T-helper 1 cell (primary cell): ENCODE measurements at places on chromosomes 16 and 17.

DNA sequence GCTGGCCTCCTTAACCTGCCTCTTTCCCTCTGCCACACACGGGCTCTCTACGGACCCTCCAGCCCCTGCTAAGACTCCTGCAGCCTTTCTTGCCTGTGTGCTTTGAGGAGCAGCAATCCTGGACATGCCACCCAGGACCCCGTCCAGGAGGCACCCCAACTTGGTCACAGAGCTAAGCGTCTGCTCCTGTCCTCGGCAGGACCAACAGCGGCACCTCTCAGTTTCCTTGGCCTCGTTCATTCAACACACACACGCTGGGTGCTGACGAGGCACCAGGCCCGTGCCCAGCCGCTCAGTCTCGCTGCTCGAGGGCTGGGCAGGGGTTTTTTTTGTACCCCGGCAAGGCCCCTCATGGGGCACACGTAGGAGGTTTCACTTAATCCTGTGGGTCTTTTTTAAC is 15.2 kb downstream of the RPH3AL start:
- no peak for DNase-seq

- no peak for DNase-seq
Observed at GRCh38 chr16:13300066-13300840, 398.9 kb downstream of the SHISA9 start.

DNA sequence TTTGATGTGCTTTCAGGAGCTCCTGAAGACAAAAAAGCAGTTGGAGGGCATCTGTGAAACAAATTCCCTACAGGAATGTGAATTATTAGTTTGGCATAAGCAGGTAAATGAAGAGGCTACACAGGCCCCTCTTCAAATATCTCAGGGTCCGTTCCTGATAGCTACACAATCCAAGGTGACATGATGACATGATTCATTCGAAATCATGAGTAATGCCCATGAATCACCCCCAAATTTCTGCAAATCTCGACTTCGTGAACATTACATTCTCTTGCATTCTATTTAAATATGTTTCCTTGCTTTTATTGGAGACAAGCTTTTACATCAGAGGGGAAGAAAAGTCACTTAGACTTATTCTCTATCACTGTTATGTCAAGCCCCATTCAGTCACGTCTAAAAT is 22.3 kb downstream of the GAN start:
- no peak for DNase-seq

- no peak for DNase-seq
Observed at GRCh38 chr17:57174591-57174990, 81.7 kb upstream of the MSI2 start.

DNA sequence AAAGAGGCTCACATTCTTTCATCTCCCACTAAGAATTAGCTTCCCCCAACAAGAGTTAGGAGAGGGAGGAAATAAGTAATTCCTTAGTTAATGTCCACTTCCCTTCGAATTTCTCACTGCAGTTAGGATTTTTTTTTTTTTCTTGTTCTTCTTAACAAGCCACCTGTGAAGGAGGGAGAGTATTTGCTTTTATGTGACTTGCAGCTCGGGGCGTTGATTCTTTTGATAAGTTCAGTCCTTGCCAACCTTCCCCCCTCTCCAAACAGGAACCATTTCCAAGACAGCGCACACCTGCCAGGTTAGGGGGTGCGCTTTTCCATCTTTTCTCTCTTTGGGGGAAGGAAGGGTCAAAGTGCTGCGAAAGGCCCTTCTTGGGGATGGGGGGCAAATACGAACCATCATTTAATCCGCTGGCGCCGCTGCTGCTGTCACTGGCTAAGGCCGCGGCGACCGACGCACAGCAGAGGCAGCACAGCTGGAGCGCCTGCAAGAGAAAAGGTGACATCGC is 758 bp downstream of the ADAMTS18 start:
- no peak for DNase-seq

GRCh38 chr16:67528870-67529581 is 397 bp downstream of the RIPOR1 start:
- DNase-seq: no peak

DNA sequence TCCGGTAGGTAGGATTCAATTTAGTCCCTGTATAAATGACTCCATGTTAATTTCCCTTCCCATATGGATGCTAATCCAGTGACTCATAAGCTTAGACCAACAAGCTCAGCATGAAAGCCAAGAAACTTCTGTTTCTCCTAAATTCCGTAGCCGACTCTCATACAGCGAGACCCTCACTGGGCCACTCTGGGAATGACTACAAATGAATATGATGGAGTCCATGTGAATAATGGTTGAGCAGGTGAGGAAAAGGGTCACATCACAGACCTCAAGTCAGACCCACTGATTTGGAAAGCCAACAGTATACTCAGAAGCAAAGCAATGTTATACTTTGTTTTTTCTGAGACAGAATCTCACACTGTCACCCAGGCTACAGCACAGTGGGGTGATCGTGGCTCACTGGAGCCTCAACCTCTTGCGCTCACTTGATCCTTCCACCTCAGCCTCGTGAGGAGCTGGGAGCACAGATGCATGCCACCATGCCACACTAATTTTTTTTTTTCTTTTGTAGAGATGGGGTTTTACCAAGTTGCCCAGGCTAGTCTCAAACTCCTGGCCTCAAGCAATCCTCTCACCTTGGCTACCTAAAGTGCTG is 14.6 kb downstream of the RSL1D1 start:
- no peak for DNase-seq

DNA sequence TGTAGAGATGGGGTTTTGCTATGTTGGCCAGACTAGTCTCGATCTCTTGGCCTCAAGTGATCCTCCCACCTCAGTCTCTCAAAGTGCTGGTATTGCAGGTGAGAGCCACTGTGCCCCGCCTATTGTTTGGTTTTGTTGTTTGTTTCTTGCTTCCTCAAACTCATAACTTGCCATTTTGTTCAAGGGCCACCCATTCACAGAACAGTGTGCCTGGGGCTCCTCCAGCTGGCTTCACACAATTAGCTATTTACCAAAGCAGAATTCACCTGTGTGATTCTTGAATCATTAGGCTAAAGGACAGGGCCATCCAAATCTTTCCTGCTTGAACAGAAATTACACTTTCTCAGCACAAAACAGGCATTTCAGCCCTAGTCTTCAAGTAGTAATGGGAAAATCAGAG is 7.2 kb downstream of the ABHD15 start:
- DNase-seq: no peak

DNA sequence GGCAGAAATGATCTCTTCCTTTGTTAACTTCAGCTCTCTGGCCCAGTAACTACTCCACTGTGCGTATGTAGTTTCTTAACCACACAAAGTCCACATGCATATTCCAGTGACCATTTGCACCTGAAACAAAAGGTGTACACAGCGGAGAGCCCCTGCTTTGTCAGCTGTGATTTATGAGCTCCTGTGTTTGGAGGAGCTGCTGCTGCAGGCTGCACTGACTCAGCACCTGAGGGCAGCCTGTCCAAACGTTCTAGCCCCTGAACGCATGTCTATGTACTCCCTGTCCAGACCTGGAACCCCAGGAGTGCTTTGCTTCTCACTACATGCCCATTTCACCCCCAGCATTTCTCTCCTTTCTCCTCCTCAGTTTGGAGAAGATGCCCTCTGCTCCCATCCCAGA is 216.1 kb downstream of the ABCC12 start:
- no peak for DNase-seq

- DNase-seq: no peak
Observed at GRCh38 chr16:1746693-1747195, 24.6 kb downstream of the NME3 start.

- no peak for DNase-seq
Observed at GRCh38 chr16:8869212-8869987, 594 bp upstream of the CARHSP1 start.

DNA sequence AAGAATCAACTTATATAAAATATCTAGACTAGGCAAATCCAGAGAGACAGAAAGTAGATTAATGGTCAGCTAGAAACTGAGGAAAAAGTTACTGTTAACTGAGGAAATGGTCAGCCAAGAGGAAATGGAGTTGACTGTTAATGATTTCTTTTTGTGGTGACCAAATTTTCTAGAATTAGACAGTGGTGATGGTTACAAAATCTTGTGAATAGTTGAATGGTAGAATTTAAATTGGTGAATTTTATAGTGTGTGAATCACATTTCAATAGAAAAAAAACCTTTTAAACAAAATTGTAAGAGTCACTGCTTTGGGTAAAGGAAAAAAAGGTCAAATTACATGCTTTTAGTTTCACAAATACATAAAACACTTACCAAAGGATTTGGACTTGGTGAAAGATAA is 30.0 kb downstream of the APPBP2 start:
- DNase-seq: no peak

DNA sequence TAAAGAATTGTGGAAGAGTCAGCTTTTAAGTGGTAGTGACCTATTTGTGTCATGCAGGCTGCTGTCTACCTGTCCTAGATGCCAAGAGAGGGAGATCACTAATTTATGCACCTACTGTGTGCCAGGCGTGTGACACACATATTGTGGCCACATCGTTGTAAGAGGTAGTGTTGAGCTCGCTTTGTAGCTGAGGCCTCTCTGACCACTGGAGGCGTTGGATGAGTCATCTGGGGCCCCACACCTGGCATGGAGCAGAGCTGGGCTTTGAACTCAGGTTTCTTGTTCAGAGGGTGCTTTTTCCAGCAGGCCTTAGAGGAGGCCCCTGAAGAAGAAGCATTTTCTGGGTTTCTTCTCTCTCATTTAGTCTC is 52.3 kb upstream of the LGALS9 start:
- peak; percentile 84 for DNase-seq

DNA sequence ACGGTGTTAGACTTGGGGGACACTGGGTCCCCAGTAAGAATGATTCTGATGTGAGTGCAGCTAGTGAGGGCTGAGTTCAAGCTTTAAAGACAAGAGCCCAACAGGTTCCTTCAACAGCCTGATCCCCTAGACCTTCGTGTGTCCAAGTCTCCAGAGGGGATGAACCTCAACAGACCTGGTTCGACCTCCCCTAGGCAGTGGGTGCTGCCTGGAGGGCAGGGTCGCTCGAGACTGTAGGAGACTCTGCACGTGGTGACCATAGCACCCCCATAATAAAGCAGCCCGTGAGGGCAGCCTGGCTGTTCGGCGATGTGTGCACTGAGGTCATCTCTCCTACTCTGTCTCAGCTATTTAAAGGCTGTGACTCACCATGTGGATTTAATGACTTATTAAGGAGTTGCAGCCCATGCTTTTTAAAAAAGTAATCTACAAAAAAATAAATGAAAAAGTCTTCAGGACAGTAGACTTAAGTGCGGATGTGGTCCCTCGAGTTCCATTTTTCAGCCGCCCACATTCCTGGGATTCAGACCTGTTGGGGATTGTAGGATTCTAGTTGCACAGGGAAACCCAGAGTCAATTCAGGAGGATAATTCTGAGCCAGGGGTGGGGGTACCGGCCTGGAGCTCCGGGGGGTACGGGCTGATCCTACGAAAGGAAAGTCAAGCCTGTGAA is 23.4 kb upstream of the METRNL start:
- no peak for DNase-seq

GRCh38 chr17:78839235-78839761 is 1.3 kb downstream of the USP36 start:
- DNase-seq: peak; percentile 40

DNA sequence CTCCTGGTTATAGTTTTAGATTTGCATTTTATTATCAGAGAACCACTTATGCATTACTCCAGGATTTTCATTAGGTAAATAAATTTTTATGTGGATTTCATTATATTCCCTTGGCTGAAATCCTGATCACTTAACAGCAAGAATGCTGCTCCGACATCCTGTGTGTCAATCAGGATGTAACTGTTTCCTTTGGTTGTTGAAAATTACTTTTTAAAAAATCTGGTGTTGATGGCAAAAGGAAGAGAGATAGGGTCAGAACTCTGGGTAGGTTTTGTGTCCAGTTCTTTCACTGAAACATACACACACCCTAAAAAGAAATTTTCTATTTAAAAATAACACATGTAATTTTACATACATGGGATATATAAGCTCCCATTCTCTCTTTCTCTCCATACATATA is 30.9 kb downstream of the ZNF423 start:
- DNase-seq: no peak

- no peak for DNase-seq
Observed at GRCh38 chr17:76643553-76644148, at the start of gene ST6GALNAC1. Gene ST6GALNAC1, minus strand, starts transcription at chr17:76643757. Its CDS starts 119 bp downstream, at chr17:76643638.

GRCh38 chr17:12790249-12791106 is 1.2 kb downstream of the ARHGAP44 start:
- DNase-seq: no peak

DNA sequence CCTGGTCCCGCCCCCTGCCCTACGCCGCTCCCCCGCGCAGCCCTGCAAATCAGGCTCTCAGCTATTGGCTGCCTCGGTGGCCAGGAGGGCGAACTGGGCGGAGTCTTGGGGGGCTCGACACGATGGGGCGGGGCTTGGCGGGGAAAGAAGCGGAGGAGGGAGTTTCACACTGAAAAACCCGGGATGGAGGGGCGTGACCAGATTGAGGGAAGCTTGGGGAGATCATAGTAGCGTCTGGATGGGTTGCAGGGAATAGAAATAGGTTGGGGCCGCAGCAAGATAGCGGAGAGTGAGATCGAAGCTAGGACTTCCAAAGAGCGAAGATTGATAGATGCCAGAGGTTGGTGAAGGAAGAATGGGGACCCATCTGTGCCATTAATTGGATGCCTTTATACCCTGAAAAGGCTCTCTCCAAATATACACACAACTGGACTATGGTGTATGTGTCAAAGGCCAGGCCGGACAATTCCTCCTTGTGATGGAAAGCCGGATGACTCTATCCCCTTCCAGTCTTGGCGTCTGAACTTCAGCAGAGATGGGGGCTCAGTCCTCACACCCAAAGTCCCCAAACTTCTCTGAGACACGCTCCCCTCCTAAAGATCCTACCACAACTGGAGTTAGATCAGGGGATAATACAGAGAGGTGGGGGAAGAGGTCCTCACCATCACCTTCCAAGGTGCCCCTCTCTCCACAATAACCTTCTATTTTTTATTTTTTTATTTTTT is 376 bp upstream of the STAC2 start:
- DNase-seq: no peak

GRCh38 chr16:64416216-64417005 is 705.5 kb downstream of the CDH11 start:
- peak; percentile 2 for DNase-seq

DNA sequence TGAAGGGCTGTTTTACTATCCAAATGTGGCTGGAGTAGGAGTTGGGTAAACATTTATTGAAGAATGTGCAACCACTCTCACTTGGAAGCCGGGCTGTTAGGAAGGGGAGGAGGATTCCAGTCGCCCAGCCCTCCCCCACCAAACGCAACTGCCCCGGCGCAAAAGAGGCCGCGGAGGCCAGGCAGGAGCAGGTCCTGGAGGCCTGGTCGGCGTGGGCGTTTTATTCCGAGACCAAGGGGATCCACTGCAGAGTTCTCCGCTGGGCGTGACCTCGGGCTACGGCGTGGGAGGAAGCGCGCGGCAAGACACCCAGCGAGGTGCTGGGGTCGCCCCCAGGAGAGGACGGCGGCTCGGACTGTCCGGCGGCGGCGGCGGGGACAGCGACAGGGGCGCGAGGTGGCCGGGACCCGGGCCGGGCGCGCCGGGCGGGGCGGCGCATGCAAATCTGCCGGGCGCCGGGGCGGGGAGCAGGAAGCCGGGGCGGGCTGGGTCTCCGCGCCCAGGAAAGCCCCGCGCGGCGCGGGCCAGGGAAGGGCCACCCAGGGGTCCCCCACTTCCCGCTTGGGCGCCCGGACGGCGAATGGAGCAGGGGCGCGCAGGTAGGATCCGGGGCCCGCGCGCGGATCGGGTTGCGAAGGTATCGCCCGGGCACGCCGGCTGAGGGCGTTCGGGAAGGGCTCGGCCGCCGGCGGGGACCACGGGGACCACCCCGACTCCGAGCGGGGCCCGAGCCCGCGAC is at the start of gene IL4R:
TSS of gene IL4R (plus strand) at position 553 of the 739 bp plus-strand sequence. CDS start 26,230 bp downstream, outside the sequence.
- DNase-seq: peak; percentile 33

- DNase-seq: no peak
Observed at GRCh38 chr17:56861899-56862298, 27.9 kb downstream of the DGKE start.
